HFF-Myc (cell line): ENCODE measurements at places on chromosomes 2 and 18.
A peak's percentile ranks its signal among the peaks of the same experiment; 100 is the strongest.

DNA sequence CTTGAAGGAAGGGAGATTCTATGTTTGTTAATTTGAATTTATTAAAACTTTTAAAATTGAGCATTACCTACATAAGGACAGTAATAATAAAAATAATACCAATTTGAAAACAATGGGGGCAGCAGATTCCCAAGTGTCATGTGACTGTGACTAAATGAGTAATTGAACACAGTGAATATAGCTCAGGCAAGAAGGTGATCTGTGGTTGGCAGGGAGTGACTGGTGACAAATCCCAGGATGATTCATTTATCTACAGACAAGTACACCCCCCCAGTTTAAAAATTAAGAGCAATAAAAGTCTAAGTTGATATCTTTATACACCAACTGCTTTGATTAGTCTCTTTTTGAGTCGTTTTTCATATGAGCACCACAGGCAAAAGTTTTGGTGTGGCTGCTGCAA, 299.5 kb downstream of the ARHGAP15 start:
- DNase-seq, result no peak

GRCh38 chr18:42559069-42559690, 556.3 kb downstream of the RIT2 start:
- no peak for DNase-seq

GRCh38 chr2:138395565-138396306, 105.8 kb upstream of the SPOPL start:
- DNase-seq, result no peak

DNA sequence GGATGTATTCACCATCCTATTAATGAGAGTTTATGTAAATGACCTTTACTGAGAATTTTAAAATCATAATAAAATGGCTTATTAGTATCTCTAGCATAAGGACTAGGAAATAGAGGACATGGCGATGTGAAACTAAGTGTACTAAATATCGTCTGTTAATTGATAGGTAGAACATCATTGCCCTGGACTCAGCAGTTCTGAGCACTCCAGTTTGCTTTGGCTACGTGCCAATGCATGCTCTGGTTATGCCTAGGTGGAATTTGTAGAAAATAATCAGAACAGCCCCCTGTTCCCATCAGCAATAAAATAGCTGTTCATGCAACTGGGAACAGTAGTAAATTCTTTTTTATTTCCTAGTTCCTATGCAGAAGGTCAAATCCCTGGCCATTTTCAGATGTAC, 247.8 kb downstream of the DOK6 start:
- no peak for DNase-seq

DNA sequence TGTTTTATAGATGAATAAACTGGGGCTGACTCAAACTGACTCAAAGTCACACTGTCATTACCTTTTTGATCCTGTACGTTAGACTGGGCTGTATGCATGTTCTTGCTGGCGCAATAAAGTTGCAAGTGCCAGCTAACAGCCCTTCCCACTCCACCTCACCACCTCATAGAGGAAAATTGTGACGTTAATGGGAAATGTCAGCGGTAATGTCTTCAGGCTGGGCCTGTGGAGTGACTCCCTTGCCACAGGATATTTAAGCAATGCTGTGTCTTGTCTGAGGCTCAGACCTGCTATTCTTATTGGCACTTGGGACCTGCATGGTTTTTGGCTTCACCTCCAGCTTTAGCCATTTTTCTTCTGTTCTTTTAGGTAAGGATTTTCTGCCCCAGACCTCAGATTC, 25.2 kb upstream of the CASP10 start:
- no peak for DNase-seq

DNA sequence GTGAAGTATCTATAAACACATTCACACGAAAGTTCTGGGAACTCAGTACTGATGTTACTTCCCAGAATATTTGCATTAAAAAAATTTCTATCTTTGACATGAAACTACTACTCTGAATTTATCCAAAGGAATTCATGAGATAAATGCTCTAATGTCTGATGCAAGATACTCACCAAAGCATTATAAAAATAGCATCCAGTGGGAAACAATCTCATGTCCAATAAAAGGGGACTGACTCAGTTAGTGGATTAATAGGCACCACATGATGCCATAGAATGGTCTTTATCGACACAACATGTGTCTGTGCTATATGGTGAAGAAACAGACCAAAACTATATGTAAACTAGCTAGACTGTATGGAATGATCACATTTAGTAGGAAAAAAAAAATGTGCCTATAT, 33.9 kb downstream of the LAMA3 start:
- DNase-seq, result no peak

GRCh38 chr2:100259106-100259505, 63.2 kb downstream of the LONRF2 start:
- DNase-seq, result no peak

DNA sequence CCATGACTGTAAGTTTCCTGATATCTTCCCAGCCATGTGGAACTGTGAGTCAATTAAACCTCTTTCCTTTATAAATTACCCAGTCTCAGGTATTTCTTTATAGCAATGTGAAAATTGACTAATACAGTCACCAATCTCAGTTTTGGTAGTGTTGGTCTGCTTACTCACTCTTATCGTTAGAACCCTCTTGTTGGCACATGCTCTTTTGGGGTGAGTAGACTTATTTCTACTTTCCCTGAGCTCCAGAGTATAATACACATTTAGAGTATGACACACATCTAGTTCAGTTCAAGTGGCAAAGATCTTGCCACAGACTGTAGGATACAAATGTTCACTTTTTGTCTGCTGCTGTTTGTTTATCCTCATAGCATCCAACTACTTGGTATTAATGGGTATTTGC, 347.5 kb upstream of the CELF4 start:
- DNase-seq, result no peak

GRCh38 chr2:98768384-98769113, 37.6 kb upstream of the MGAT4A start:
- DNase-seq, result no peak

GRCh38 chr2:69469375-69469774, 32.1 kb upstream of the NFU1 start:
- no peak for DNase-seq

GRCh38 chr2:86000131-86000937, 105.4 kb downstream of the POLR1A start:
- no peak for DNase-seq

GRCh38 chr2:220930271-220931076, 641.6 kb downstream of the EPHA4 start:
- DNase-seq, result peak; percentile 7

DNA sequence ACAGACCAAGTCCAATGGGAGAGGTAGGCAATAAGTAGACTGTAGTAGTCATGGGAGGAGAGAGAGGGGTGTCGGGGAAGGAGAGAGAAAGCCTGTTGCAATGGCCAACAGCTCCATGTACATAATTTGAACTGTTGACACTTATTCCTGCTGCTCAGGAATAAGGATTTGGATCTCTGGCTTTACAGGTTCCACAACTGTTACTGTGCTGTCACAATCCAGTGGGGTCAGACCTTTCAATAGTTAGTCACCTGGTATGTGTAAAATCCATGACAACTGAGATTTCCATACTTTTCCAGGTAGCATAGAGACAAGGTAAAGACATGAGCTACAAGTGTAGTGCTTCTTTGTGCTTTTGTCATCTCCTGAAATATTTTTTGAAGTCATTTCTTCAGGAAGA, 47.5 kb upstream of the RIOK3 start:
- no peak for DNase-seq

DNA sequence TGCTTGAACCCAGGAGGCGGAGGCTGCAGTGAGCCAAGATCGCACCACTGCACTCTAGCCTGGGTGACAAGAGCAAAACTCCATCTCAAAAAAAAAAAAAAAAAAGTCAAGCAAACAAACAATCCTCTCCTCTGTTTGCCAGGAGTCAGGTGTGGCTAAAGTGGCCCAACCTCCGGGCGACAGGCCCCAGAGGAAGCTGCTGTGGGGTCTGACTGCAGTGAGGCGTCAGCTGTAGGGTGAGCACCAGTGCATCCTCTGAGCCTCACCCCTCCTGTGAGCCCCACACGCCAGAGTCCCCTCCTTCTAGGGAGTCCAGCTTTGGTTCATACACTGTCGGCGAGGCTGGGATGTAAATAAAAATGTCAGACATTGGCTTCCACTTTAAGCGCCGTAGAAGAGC, 76.5 kb upstream of the HS6ST1 start:
- DNase-seq, result no peak

- no peak for DNase-seq
Observed at GRCh38 chr2:235938611-235939010, 229.6 kb downstream of the GBX2 start.

DNA sequence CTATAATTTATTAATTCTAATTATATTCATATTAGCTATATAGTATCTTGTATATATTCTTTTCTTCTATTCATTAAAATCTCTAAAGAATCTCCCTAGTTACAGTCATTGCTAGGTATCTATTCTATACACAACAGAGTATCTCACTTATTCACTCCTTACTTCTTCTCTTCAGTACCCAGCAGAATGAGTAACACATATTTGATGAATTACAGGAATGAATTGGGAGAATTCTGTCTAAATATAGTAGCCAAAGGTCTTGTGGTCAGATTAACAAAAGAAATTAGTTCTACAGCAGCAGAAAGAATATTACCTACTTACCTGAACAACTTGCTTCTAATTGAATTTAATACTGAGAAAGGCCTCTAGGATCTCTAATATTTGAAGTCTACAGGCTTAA, 758.0 kb upstream of the ZEB2 start:
- DNase-seq, result no peak
